Stimulated activated CD8-positive, alpha-beta memory T cell treated with anti-CD3 and anti-CD28 coated beads, Interleukin-2, amount 100 ng/mL, for 1 hour (primary cell): ENCODE measurements at places on chromosomes 4 and X.

DNA sequence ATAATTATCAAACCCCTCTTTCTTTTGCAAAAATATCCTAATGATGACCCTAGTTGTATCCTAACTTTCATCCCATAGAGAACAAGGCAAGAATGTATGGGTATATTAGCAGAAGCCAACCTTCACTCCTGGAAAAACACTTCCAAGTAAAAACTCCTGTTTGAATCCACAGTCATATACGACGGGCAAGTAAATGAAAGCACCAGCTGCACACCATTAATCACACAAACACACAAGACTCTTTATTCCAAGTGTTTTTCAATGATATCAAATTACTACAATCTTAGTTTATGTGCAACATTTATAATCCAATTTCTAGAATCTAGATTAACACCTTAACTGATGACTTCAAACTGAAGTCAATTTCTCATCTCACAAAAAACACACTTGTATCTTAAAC, 22.9 kb downstream of the ACSL4 start:
- no peak for DNase-seq

GRCh38 chr4:32689518-32689917, 1969.3 kb downstream of the PCDH7 start:
- DNase-seq: no peak

DNA sequence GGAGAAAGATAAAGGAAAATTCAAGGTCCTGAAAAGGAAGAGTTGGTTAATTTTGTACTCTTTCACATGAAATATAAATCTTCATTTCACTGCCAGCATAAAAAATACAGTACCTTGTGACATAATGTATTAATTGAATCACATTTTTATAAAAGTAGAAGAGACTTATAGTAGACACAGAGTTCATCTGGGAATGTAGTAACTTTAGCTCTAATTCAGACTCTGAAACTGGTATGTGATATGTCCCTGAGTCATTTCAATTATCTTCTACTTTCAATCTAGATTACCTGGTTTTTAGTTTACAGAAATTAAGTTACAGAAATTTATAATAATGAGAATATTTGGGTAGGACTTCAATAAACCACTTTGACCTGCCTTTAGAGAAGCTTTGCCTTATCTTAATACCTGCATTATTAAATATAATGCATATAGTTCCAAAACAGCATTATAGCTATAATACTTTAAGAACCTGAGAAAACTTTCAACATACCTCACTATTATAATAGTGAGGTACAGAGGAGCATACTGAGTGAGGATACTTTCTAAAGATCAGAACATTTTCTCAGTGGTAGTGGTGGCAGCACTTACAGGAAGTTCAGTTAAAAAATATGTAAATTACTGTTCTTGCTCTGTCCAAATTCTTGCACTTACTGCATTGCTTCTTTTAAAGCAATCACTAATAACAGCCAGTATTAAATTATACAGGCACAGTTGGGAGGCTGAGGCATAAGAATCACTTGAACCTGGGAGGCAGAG, 11.2 kb downstream of the NEK1 start:
- no peak for DNase-seq

DNA sequence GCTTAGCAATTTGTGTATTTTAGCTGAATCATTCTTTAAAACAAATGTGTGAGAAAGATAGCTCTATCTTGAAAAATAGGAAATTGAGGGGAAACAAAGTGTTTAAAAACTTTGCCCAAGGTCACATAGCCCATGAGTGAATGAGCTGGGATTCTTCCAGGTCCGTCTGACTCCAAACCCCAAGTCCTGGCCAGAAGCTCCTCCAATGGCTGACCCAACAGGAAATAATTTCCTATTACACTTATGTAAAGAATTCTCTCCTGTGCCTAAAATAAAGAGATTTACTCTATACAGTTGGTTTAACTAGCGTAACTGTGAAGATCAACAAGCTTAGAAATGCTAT, 287.6 kb downstream of the ARHGAP24 start:
- DNase-seq: no peak

- DNase-seq: no peak
These were observed 60.4 kb upstream of the CRMP1 start for GRCh38 chr4:5952975-5953951.

DNA sequence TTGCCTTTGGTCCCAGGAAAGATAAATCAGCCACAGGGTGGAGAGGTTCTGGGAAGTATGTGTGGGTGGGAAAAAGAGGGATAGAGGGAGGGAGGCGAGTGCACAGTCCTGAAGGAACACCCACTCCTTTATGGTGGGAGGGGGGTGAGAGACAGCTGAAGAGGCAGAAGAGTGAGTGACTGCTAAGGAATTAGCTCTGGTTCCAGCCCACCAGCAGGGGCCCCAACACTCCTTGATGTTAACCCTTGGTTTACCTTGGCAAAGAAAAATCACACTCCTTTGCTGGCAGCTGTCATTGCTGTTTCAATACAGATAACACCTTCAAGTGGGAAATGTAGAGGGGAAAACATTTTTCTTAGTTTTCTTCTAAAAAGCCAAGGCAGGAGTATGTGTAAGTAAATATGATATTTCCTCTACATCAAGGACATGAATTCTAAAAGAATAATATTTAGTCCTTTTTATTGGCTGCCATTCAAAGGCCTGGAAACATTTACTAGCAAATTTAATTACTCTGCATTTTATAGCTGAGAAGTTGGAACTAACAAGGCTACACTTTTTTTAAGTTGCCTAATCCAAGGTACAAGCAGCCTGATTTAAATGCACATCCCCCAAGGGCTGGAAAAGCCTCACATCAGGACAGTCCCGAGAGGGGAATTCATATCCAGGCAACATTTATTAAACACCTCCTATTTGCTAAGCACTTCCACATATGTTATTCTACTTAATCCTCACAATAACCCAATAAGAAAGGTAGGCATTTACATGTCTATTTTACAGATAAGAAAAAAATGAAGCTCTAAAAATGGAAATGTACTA, 81.7 kb downstream of the HS6ST2 start:
- DNase-seq: no peak

DNA sequence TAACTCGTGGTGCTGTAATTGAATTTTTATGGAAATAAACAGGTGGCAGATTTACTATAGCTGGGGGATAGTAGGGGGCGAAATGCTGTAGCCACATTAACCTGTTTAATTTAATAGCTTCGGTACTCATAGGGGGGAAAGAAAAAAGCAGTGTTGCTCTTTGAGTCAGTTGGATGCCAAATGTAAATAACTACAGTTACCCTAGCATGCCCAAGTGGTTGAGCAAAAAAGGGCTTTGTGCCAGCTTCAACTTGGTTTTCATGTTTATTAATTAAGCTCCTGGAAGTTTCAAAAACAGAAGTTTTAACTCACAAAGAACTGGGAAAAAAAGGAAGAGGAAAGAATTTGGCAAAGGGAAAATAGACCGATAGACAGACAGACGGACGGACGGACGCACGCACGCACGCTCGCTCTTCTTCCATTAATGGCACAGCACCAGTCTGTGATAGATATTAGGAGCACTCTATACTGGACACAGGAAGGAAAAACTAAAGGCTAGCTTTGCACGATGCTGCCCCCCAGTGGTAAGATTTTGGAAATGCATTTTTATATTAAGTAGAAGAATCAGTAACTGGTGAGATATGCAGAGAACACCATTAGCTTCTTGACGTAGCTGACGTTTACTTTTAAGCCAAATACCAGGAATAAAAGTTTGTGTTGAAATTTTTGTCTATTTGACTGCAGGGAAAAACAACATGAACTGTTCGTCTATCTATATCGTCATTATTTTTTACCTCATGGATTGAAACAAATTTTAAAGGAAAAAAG, 151.8 kb downstream of the SLC7A11 start:
- no peak for DNase-seq

- DNase-seq: no peak
These were observed 69.2 kb downstream of the GALNT7 start for GRCh38 chr4:173237762-173238161.

- DNase-seq: no peak
These were observed 316.7 kb downstream of the DMD start for GRCh38 chrX:32894679-32895078.

GRCh38 chr4:160202802-160203201, 1099.9 kb downstream of the RAPGEF2 start:
- DNase-seq: no peak

DNA sequence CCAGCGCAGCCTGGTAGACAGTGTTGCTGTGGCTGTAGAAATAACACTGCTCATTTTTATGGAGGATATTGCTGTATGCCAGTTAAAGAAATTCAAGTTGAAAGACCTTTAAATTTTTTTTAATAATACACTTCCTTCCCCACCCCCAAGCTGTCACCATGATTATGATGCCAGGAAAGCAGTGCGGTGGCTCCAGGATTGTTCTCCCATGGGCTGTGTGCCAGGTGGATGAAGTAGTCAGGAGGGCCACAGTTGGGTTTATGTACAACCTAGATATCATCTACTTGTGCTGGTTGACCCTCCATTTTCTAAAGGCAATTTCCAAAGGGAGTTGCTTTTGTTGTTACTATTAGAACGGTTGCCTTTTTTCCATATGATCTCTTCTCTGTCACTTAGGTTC, 136.6 kb downstream of the AFF1 start:
- DNase-seq: no peak

- DNase-seq: no peak
These were observed 766.6 kb downstream of the FAT4 start for GRCh38 chr4:126081336-126081735.

GRCh38 chrX:39921838-39922237, 175.9 kb downstream of the BCOR start:
- no peak for DNase-seq

GRCh38 chrX:38278682-38279081, 48.6 kb downstream of the RPGR start:
- no peak for DNase-seq

DNA sequence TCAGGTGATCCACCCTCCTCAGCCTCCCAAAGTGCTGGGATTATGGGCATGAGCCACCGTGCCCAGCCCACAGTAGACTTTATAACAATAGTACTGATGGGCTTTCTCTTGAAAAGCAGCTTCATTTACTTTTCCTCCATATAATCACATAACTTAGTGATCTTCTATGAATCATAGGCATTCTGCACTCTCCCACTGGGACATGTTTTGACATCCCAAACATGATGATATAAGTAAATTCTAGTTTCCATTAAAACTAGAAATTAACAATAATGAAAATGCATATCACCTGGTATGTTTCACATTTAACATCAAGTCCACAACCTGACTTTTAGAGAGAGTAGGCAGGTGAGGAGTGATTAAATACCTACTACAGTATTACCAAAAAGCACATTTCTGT, 96.5 kb downstream of the CAMK2D start:
- DNase-seq: no peak

DNA sequence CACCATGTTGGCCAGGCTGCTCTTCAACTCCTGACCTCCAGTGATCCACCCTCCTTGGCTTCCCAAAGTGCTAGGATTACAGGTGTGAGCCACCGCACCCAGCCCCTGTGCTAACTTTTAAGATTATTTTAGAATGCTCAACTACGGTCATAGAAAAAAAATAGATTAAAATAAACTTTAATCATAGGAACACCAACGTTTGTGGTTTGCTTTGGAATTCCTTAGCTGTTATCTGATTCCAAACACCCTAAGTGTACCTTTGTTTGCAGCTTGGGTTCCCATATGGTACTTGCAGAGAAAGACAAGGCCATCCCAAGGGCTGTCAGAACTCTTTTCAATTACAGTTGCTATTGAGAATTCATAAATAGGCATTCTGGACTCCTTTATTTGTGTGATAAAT, 90.1 kb upstream of the EFHC2 start:
- DNase-seq: no peak

DNA sequence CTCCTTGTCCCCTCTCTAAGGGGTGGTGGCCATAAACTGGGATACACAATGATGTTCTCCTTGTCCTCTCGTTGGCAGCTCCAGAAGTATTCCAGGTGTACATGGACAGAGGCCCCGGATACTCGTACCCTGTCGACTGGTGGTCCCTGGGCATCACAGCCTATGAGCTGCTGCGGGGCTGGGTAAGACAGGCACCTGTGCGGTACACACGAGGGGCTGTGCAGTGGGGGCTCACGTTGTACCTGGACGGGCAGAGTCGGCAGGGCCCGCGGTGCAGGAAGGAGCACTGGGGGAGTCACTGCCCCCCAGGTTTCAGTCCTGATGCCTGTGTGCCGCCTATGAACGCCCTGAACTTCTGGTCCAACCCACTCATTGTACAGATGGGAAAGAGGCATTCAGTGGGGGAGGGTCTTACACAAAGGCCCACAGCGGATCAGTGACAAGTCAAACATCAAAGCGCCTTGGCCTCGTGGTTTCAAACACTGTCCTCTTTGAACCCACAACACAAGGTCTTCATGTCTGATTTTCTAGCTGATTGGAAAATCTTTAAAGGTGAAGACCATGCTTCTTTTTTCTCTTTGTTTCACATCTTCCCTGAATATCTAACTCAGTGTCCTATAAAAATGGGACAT, 261.6 kb downstream of the EVC2 start:
- DNase-seq: no peak

- DNase-seq: no peak
These were observed 216.3 kb upstream of the BCOR start for GRCh38 chrX:40314070-40314469.

DNA sequence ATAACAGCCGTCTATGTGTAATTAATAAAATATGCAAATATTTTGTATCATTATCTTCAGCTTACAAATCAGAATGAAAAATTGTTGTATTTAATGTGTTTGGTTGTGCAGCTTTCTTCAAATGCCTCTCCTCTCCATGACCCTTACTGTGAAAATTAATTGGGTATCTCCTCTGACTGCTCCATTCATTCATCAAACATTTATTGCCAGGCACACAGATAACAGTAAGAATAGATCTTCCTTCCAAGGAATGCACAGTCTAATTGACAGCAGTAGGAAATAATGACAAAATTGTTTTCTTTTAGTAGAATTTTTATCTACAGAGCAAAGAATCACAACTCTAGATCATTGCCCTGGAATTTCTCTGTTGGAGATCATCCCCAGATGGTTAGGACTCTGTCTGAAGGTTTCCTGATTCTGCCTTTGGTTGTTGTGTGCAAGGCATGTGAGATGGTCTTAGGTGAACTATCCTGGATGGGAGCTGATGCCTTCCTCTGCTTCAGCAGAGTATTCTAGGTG, 395.0 kb upstream of the FAT1 start:
- DNase-seq: no peak

GRCh38 chr4:74293558-74293957, 14.7 kb upstream of the EPGN start:
- DNase-seq: no peak
